ENCODE measurements at places on chromosomes 7 and 10. TPM values are rescaled to one million over a fixed set of nuclear protein-coding genes. Genes with fewer than 3 reads are reported as not detected.

- DNase-seq, result no peak
Observed at GRCh38 chr7:119452401-119452800, 820.6 kb upstream of the KCND2 start.

- DNase-seq, result no peak
Observed at GRCh38 chr7:156143158-156143557, 330.9 kb upstream of the SHH start.

GRCh38 chr10:117431160-117431559 is 55.9 kb upstream of the PDZD8 start:
- DNase-seq, result no peak

- DNase-seq, result peak; percentile 69
Observed at GRCh38 chr10:124672181-124672638, 72.0 kb downstream of the FAM53B start.

GRCh38 chr10:119686465-119687191 is 35.4 kb downstream of the BAG3 start:
- peak; percentile 78 for DNase-seq

- DNase-seq, result no peak
Observed at GRCh38 chr7:30556840-30557239, 37.8 kb upstream of the GARS1 start.

- no peak for DNase-seq
Observed at GRCh38 chr7:103851357-103851756, 138.1 kb downstream of the RELN start.

- no peak for DNase-seq
Observed at GRCh38 chr7:143015084-143015483, 11.8 kb downstream of the OR9A2 start.

DNA sequence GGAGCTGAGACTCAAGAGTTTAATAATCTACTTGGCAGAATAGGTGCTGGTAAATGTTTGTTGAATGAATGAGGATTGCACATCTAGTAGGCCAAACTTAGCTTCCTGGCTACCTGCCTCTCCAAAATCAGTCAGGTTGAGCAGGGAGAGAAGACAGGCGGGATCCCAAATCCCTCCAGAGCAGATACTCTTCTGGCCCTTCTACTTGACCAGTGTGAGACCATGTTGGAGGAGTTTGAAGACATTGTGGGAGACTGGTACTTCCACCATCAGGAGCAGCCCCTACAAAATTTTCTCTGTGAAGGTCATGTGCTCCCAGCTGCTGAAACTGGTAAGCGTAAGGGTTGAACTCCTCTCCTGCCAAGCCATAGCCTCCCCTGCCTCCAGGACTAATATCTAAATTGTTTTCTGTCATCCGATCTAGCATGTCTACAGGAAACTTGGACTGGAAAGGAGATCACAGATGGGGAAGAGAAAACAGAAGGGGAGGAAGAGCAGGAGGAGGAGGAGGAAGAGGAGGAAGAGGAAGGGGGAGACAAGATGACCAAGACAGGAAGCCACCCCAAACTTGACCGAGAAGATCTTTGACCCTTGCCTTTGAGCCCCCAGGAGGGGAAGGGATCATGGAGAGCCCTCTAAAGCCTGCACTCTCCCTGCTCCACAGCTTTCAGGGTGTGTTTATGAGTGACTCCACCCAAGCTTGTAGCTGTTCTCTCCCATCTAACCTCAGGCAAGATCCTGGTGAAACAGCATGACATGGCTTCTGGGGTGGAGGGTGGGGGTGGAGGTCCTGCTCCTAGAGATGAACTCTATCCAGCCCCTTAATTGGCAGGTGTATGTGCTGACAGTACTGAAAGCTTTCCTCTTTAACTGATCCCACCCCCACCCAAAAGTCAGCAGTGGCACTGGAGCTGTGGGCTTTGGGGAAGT is 2.2 kb upstream of the MBLAC1 start:
- DNase-seq, result no peak

GRCh38 chr10:34319197-34319846 is 495.8 kb downstream of the PARD3 start:
- no peak for DNase-seq

GRCh38 chr10:72263613-72264241 is 10.0 kb upstream of the DDIT4 start:
- DNase-seq, result no peak

GRCh38 chr7:74269757-74270277 is 15.6 kb upstream of the RFC2 start:
- peak; percentile 52 for DNase-seq

GRCh38 chr7:18703685-18704084 is 208.1 kb downstream of the HDAC9 start:
- no peak for DNase-seq

- DNase-seq, result no peak
Observed at GRCh38 chr10:69861251-69862240, 59.8 kb downstream of the COL13A1 start.

- no peak for DNase-seq
Observed at GRCh38 chr7:27575613-27576012, 87.1 kb downstream of the HIBADH start.

DNA sequence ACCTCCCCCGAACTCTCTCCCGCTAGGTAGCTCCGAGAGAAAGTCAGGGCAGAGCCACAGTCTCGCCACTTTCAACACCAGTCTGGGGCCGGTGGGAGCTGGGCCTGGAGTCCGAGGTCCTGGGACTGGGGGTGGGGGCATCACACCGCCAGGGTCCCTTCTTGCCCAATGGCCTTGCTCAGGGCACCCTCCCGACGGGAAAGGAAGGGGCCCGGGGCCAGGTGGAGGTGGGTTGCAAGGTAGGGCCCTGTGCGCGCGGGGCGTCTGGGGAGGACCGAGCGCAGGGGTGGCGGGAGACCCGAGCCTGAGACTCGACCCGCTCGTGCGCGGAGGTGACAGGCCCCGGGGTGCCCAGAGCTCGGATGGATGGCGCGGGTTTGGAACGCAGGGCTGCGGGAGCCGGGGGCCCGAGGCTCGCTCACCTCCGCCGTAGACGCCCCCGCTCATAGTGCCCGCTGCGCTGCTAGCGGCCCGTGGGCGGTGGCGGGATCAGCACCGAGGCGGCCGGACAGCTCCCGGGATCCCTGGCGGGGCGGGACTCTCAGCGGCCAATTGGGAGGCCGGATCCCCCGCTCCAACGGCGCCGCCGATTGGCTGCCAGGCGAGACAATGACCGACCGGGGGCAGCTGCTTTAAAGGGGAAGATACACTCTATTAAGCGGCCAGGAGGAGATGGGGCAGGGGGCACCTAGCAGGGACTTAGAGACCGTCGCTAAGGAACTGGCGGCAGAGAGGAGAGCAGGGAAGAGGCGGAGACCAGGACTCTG is at the start of gene ACTL6B:
Gene ACTL6B (minus strand): TSS at position 541 of the 767 bp plus-strand sequence. CDS start 94 bp downstream, at position 447.
- DNase-seq, result peak; percentile 57

DNA sequence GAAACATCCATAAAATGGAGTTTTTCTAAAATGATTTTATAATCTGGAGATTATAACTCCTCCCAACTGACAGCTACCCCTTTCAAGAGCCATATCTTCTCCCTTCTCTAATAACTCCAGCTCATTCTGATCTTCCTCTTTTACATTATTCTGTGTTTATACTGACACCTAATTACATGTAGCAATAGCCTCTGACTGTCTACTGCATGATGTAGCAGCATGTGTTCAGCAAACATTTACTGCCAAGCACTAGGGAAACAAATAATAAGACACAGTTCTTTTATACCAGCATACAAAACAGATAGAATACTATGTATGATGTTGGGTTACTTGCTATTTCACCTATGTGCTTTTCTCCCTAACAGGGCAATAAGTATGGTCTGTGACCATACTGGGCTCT is 20.7 kb downstream of the RBM28 start:
- DNase-seq, result no peak

DNA sequence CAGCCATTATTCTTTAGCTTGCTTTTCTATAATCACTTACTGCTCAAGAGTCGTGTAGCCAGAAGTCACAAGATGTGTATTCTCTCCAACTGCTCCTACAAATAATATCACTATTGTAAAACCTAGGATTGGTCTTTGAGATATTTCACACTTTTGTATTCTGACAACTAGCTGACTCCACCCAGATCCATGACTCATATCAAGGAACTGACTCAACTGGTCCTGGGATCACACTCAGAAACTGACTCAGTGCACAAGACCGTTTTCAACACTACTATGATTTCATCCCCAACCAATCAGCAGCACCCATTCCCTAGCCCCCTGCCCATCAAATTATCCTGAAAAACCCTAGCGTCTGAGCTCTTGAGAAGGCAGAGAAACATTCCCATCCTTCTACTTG is 56.5 kb upstream of the ORC5 start:
- no peak for DNase-seq

GRCh38 chr10:114581071-114581470 is 77.0 kb downstream of the ABLIM1 start:
- DNase-seq, result no peak

Gene COL28A1
- 2.1 TPM for total RNA-seq

Gene HSPA12A
- 17.0 TPM for total RNA-seq

Gene IL6
- total RNA-seq, result 3.3 TPM

Gene KLF14
- not detected for total RNA-seq

Gene NACAD
- total RNA-seq, result 4.6 TPM

Gene AP1S1
- total RNA-seq, result 24.5 TPM

Gene WDR86
- 1.5 TPM for total RNA-seq

Gene ST8SIA6
- 3.4 TPM for total RNA-seq

Gene XPNPEP1
- total RNA-seq, result 50.7 TPM

Gene SKAP2
- 8.8 TPM for total RNA-seq

Gene TMEM130
- total RNA-seq, result not detected

Gene RGR
- 0.35 TPM for total RNA-seq

Gene CHRM2
- total RNA-seq, result 82.9 TPM

Gene FAM107B
- total RNA-seq, result 5.4 TPM

Measured in heart left ventricle (tissue), 16 donors.